ENCODE measurements at places on chromosomes 13 and 19.

GRCh38 chr19:1429750-1430149 is 8.4 kb upstream of the RPS15 start:
- no peak for DNase-seq

DNA sequence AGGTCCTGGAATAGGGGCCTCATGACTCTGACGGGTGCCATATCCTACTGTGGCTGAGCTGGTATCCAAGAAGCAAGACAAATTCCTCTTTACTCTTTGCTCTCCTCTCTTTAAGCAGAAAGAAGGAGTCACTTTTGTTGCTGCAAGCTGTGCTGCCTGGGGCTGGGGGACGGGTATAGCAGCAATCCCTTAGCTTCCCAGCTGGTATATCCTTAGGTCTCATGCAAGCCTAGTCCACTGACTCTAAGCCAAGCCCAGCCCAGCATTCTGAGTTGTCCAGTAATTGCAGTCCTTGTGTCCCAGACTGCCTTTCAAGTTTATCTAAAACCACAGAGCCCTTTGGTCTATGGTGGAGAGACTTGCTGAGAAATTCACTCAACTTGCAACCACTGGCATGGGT is 893.0 kb upstream of the PRR20A start:
- no peak for DNase-seq

DNA sequence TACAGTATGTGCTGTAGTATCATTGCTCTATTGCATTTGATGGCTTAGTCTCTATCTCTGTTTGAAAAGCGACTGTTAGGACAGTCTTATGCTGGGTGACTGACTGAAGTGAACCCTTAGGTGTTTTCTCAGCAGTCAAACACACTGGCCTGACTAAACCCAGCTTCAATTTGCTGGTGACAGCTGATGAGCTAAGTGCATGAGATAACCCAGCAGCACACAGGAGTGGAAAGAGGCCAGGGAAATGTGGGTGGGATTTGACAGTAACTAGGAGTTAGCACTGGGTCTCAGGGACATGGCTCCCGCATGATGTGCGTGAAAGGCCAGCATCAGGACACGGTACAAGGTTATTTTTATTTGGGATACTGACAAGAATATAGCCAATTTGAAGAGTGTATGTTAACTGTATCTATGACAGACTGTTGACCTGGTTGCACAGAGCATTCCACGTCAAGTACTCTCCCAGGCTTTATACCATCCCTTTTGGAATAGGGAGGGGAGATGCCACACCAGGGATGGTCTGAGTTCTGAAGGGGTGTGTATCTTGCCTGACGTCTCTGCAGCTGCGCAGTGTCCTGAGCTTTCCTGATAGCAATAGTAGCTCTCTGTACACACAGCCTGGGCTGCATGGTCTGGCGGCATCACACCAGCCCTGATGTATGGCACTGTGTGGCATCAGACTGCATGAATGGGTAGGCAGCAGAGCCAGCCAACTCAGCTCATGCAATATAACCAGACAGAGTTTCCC is 144.8 kb downstream of the FLT1 start:
- no peak for DNase-seq

DNA sequence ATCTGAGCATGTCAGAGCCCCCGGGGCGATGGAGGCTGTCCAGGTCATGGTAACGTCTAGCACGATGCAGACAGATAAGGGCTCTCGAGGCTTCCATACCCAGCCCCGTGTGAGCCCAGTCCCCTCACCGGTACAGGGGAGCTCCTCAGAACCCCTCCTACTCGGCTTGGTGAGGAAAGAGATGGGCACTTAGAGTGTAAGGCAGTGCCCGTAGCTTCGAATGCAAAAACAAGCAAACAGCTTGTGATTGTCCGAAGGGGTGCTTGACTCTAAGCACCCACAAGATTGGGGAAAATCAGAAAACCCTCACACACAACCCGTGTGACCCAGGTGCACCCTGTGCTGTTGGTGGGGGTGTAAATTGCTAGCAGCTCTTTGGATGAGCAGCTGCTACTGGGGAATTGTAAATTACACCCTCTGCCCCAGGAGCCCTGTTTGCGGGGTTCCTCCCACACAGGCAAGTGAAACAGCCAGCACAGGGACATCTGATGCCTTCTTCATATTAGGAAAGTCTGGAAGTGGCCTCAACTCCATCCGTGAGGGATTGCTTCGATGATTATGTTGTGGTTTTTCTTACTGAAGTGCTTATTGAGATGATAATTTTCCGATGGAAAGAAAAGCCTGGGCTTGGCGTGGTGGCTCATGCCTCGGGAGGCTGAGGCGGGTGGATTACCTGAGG is 918 bp upstream of the PSPN start:
- DNase-seq = no peak

GRCh38 chr19:47650700-47651099 is 41.8 kb downstream of the BICRA start:
- no peak for DNase-seq

- DNase-seq = no peak
Observed at GRCh38 chr13:36885901-36886300, 34.1 kb downstream of the SMAD9 start.
